ENCODE measurements at places on chromosomes 13 and 19. TPM values are rescaled to one million over a fixed set of nuclear protein-coding genes. Genes with fewer than 3 reads are reported as not detected.

CACNG7 gene
- total RNA-seq: 43.2 TPM

- no peaks in the 10 kb centered on the region for H3K36me3 ChIP-seq
Observed at GRCh38 chr13:85806553-85807175, 7.4 kb upstream of the SLITRK6 start.

DNA sequence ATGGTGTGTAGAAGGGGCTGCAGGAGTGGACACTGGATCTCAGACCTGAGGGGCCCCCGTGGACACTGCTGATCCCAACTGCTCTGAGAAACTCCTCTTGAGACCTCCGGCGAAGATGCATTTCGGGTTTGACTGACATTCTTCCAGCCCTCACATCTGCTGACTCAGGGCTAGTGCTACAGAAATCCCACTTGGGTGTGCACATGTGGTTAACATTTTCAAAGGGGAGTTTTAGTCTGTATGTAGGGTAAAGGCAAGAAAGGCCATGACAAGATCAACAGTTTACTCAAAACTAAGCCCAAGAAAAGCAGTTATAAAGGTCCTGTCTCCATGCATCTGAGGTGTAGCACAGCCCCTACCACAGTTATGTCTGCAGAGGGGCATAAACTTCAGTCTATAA is 31.2 kb downstream of the DLEU7 start:
- H3K27me3 ChIP-seq: no peaks in the 10 kb centered on the region
- H3K27ac ChIP-seq: no peak overlapping the region
- H3K4me3 ChIP-seq: no peak overlapping the region
- no peaks in the 10 kb centered on the region for H3K4me1 ChIP-seq

DNA sequence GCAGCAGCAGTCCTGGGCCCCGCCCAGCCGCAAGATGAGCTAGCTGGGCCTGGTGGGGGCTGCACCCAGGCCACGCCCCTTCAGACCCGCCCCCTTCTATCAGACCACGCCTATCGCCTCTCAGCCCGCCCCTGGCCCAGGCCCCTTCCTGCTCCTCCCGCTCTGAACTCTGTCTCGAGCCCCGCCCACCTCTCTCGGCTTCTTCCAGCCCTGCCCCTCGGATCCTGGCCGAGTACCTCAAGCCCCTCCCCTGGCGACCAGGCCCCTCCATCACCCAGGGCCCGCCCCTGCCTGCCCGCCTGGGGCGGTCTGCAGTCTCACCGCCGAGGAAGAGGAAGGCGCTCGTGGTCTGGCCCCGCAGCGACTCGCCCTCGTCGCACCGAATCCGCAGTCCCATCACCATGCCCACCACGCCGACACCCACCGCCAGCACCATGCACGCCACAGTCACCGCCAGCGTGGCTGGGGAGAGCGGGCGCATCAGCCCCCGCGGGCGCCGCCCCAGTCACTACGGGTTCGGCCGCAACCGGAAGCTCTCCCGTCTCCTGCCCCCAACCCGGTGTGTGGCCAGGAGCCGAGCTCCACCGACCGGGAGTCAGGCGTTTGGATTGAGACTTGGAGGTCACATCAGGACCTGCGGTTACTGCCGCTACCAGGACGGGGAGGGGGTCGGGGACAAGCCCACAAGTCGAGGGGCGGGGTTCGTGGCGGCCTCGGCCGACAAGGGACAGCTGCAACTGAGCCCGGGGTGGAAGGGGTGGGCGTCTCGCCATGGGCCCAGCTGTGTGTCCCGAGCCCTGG is 1.0 kb downstream of the CLDND2 start:
- H3K27me3 ChIP-seq: peaks cover 21% of the 10 kb centered on the region
- H3K36me3 ChIP-seq: no peaks in the 10 kb centered on the region
- peaks cover 30% of the 10 kb centered on the region for H3K4me1 ChIP-seq
- no peak overlapping the region for H3K27ac ChIP-seq
- peak; percentile 100 for DNase-seq

GRCh38 chr13:98994896-98995295 is 17.0 kb upstream of the DOCK9 start:
- H3K27ac ChIP-seq: no peak overlapping the region
- no peak overlapping the region for H3K4me3 ChIP-seq
- no peaks in the 10 kb centered on the region for H3K36me3 ChIP-seq

DNA sequence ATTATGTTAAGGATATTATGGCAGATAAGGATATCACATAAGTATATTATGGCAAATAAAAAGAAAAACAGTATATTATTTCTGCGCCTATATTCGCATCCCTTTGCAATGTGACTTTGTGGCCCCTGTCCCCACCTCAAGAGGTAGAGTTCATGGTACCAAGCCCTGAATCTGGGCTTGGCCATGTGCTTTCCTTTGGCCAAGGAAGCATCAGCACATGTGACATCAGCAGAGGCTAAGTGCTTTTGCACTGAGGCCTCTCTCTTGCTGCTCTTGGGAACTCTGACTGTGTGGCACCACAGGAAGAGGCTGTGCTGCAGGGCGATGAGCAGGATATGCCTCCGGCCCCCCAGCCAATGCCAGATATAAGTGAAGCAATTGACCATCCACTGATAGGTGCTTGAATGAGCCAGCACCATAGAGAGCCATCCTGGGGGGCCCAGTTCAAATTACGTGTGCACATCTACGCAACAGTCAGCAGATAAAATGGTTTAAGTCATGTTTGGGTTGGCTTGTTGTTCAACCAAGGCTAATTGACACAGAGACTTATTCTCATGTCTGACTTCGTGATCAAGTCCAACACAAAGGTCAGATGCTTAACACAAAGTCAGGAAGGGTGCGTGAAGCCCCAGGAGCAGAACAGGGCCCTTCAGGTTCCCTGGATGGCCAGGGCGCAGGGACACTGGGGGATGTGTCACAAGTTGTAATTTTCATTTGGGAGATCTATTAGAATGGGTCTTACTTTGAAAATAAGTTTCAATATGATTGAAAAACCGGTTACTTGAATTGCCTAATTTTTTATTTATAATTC is 173.3 kb downstream of the COL4A1 start:
- peaks cover 23% of the 10 kb centered on the region for H3K27me3 ChIP-seq
- peaks cover 53% of the 10 kb centered on the region for H3K4me1 ChIP-seq

GRCh38 chr13:80841414-80841813 is 500.5 kb upstream of the SPRY2 start:
- H3K27ac ChIP-seq: no peak overlapping the region
- H3K4me1 ChIP-seq: peaks cover 9% of the 10 kb centered on the region
- peaks cover 12% of the 10 kb centered on the region for H3K36me3 ChIP-seq
- no peak overlapping the region for H3K4me3 ChIP-seq
- H3K27me3 ChIP-seq: no peaks in the 10 kb centered on the region

DNA sequence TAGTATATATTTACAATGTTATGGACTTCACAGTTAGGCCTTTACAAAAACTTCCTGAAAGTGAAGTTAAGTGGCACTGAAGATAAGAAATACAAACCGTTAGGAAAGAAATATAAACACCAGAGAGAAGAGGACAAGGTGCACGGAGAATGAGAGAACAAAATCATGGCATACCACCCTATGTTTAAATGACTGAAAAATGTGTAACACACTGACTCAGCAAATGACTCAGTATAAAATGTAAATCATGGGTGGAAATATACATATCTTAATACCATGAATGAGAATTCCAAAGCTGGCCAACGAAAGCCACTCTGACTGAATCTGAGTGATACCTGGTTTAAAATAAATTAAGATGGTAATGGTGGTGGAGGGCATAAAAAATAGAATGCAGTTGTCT is 260.8 kb downstream of the DNAJC15 start:
- no peak for DNase-seq
- H3K4me3 ChIP-seq: no peak overlapping the region
- H3K36me3 ChIP-seq: no peaks in the 10 kb centered on the region
- peaks cover 5% of the 10 kb centered on the region for H3K4me1 ChIP-seq
- H3K27me3 ChIP-seq: no peaks in the 10 kb centered on the region
- H3K27ac ChIP-seq: no peak overlapping the region

GRCh38 chr19:3586127-3586626 is 899 bp downstream of the GIPC3 start:
- no peaks in the 10 kb centered on the region for H3K4me1 ChIP-seq
- peak; percentile 77 for DNase-seq
- H3K4me3 ChIP-seq: peak overlapping the region; percentile 49
- H3K27ac ChIP-seq: no peak overlapping the region
- 0 out of 2 replicates have a peak, but pooled peaks cover 2% of the 10 kb centered on the region for H3K36me3 ChIP-seq

DNA sequence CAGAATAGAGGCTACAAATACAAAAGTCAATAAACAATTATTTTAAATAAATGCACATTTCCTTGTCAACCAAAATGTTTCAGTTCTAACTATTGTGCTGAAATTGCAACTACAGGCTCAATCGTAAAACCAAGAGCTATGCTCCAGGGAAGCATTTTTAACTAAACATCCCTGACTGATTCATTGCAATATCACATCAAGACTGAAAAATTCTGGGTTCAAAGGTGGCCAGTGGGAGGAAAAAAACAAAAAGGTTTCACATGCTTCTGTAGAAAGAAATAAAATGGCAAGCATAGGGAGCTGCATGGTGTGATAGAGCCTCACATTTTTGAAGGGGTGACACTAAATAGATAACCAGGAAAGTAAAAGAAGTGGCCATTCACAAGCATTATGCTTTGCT is 862.8 kb downstream of the PCDH9 start:
- H3K4me1 ChIP-seq: peaks cover 30% of the 10 kb centered on the region
- DNase-seq: no peak
- H3K27ac ChIP-seq: no peak overlapping the region

DNA sequence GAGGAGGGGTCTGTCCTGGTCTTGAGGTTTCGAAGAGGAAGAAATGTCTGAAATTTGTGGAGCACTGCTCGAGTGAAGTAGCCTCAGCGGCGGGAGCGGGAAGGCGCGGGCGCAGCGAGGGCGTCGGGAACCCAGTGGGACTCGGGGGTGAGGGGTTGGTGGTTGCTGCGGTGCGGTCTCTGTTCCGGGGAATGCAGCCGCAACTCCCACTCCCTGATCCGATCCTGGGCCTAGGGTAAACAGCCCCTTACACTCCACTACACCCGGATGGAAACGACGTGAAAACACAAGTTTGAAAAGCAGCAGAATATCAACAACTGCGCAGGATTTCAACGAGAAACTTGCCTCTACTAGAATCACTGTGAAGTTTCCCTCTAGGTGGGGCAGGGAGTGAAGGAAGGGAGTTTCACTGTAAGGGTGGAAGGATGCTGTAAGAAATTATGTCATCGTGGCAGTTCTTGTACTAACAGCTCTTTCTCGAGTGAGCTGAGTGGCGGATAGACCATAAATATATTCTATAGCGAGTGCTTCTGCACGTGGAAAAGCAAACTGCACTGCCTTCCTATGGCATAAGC is 2.0 kb upstream of the KLF12 start:
- peak; percentile 35 for DNase-seq
- no peaks in the 10 kb centered on the region for H3K36me3 ChIP-seq
- H3K4me1 ChIP-seq: peaks cover 19% of the 10 kb centered on the region
- H3K4me3 ChIP-seq: no peak overlapping the region
- no peak overlapping the region for H3K27ac ChIP-seq

MEDAG gene
- 1.9 TPM for total RNA-seq

- no peaks in the 10 kb centered on the region for H3K4me1 ChIP-seq
- H3K4me3 ChIP-seq: no peak overlapping the region
- H3K27me3 ChIP-seq: no peaks in the 10 kb centered on the region
- peaks cover 66% of the 10 kb centered on the region for H3K36me3 ChIP-seq
- peak overlapping the region; percentile 74 for H3K27ac ChIP-seq
- no peak for DNase-seq
Observed at GRCh38 chr13:102648046-102648445, 46.8 kb downstream of the METTL21C start.

SHISA7 gene
- total RNA-seq: 0.79 TPM

DNA sequence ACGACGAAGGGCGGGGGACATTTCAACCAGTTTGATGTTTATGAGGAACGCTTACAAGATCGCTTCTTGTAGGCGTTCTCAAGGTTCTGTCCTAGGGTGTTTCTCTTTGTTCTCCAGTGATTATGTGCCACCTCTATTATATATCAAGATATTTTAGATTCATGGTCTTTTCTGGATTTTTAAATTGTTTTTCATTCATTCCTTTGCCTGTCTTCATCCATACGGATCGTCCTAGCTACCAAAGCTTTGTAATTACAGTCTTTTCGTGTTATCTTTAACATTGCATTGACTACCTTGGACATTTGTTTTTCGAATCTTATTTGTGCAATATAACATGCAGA is 342 bp upstream of the EID2 start:
- DNase-seq: no peak
- H3K36me3 ChIP-seq: no peaks in the 10 kb centered on the region
- H3K27ac ChIP-seq: peak overlapping the region; percentile 1
- peaks cover 2% of the 10 kb centered on the region for H3K27me3 ChIP-seq
- H3K4me3 ChIP-seq: peak overlapping the region; percentile 90
- H3K4me1 ChIP-seq: peaks cover 31% of the 10 kb centered on the region

- no peak for DNase-seq
- peaks cover 14% of the 10 kb centered on the region for H3K36me3 ChIP-seq
- peak overlapping the region; percentile 97 for H3K4me3 ChIP-seq
- peaks cover 56% of the 10 kb centered on the region for H3K27me3 ChIP-seq
- no peak overlapping the region for H3K27ac ChIP-seq
Observed at GRCh38 chr19:58560007-58560887, 1.8 kb upstream of the UBE2M start.

- peak overlapping the region; percentile 90 for H3K27ac ChIP-seq
- DNase-seq: no peak
- H3K4me3 ChIP-seq: no peak overlapping the region
- peaks cover 56% of the 10 kb centered on the region for H3K4me1 ChIP-seq
- no peaks in the 10 kb centered on the region for H3K27me3 ChIP-seq
Observed at GRCh38 chr13:28355046-28355821, 139.7 kb downstream of the FLT1 start.

DNA sequence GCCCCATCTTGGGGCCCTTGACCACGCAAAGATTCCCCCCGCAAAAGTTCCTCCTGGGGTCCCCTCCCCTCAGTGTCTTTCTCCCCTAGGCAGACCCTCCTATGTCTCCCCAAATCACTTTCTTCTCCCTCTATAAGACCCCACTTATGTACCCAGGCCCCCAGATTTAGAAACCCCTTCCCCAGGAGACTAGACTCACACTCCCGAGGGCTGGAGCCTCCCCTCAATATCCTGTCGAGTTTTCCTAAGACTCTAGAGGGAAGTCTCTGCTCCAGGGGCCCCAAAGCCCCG is 1.4 kb downstream of the SLC1A5 start:
- peak overlapping the region; percentile 60 for H3K27ac ChIP-seq
- H3K4me1 ChIP-seq: peaks cover 45% of the 10 kb centered on the region
- no peak for DNase-seq
- peaks cover 31% of the 10 kb centered on the region for H3K36me3 ChIP-seq
- peak overlapping the region; percentile 95 for H3K4me3 ChIP-seq

- H3K4me3 ChIP-seq: no peak overlapping the region
- H3K27me3 ChIP-seq: no peaks in the 10 kb centered on the region
- H3K4me1 ChIP-seq: peaks cover 5% of the 10 kb centered on the region
- no peak overlapping the region for H3K27ac ChIP-seq
- DNase-seq: no peak
Observed at GRCh38 chr13:36369268-36370107, 23.3 kb upstream of the SPART start.

GRCh38 chr13:20579191-20579590 is 12.2 kb downstream of the IFT88 start:
- no peak for DNase-seq
- no peaks in the 10 kb centered on the region for H3K4me1 ChIP-seq
- H3K4me3 ChIP-seq: no peak overlapping the region
- H3K27ac ChIP-seq: no peak overlapping the region

C19orf81 gene
- 22.9 TPM for total RNA-seq

GRCh38 chr19:34454685-34455084 is 26.5 kb downstream of the UBA2 start:
- peaks cover 19% of the 10 kb centered on the region for H3K4me1 ChIP-seq
- no peak overlapping the region for H3K27ac ChIP-seq
- DNase-seq: no peak
- H3K27me3 ChIP-seq: no peaks in the 10 kb centered on the region

GPR12 gene
- total RNA-seq: 0.09 TPM

GRCh38 chr13:85557691-85558467 is 241.3 kb downstream of the SLITRK6 start:
- no peaks in the 10 kb centered on the region for H3K4me1 ChIP-seq
- no peak overlapping the region for H3K4me3 ChIP-seq
- H3K27me3 ChIP-seq: no peaks in the 10 kb centered on the region
- DNase-seq: no peak

Data from WTC11 (cell line).